CD4-positive, alpha-beta T cell treated with Interleukin-6 for 4 hours (primary cell): ENCODE measurements at places on chromosomes 4 and X.

GRCh38 chrX:9905288-9905687, 61.9 kb upstream of the CLDN34 start:
- no peak for DNase-seq

- no peak for DNase-seq
Observed at GRCh38 chrX:139204571-139204897, 326.0 kb upstream of the F9 start.

DNA sequence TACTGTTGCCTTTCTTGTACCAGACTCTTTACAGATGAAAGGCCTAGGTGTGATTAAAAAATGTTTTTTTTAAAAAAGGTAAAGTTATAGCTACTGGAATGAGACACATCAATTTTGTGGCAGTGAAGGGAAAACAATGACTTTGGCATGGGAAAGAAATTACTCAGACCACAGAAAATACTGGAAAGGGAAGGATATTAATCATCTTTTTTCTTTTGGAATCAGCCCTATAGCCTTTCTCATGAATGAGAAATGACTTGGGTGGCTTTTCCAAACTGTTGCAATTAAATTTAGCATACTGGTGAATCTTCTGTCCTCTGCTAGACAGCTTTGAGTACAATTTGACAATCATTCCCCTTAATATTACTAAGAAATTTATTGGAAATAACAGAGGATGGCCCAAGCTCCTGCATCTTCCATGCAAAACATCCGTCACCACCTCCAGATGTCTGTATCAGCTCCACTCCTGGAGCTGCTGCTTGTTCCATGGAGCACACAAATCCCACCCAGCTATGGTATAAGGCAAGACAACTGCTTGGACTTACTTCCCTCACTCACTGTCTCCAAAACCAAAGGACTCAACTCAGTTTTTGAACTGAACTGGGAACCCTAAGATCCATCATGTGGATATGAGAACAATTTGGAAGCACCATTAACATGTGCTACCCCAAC, 97.6 kb upstream of the ARSJ start:
- no peak for DNase-seq

DNA sequence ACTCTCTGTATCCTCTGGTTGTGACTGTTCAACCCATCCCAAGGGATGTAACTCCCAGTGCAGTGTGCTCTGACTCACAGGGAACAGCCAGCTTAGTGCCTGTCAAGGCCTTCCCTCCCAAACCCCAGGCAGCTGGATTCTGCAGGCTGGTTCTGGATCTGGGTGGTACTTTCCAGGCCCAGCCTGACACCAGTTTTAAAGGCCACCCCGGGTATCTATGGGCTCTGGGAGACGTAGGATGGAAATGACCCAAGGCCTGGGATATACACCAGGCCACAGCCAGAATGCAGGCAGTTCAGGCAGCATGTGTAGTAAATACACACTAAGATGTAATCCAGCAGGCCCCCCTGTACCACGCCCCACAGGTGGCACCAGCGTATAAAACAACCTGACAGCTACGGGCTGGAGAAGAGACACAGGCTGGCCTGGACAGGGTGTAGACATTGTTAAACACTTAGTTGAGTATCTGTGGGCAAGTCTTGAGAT, 64.2 kb downstream of the SPINK2 start:
- peak; percentile 59 for DNase-seq

- no peak for DNase-seq
Observed at GRCh38 chrX:112163906-112164305, 81.3 kb upstream of the TRPC5 start.
